ENCODE measurements at places on chromosomes 3 and 15.

- peak; percentile 15 for DNase-seq
These were observed 250.5 kb downstream of the ADAMTSL3 start for GRCh38 chr15:83904107-83905040.

GRCh38 chr3:71384388-71384787 lies 199.1 kb downstream of the FOXP1 start:
- DNase-seq: no peak

GRCh38 chr3:128697341-128697740 lies 28.6 kb upstream of the RAB7A start:
- DNase-seq: no peak

DNA sequence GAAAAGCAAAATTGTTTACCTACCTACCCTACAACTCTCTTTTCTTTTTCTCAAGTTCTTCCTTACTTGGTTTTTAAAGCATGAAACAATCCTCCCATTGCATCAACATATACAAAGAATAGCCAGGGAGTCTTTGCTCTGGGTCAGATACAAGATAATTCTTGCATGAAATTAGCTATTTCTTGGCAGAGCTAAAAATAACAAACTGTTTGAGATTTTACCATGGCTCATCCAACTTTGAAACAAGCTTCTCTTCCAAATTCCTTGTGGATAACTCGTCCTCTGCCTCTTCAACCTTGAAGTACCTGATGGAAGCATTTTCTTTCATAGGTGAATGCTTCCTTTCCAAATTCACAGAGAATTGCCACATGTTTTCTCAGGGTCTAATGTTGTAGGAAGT lies 9.2 kb upstream of the CBLB start:
- peak; percentile 40 for DNase-seq

DNA sequence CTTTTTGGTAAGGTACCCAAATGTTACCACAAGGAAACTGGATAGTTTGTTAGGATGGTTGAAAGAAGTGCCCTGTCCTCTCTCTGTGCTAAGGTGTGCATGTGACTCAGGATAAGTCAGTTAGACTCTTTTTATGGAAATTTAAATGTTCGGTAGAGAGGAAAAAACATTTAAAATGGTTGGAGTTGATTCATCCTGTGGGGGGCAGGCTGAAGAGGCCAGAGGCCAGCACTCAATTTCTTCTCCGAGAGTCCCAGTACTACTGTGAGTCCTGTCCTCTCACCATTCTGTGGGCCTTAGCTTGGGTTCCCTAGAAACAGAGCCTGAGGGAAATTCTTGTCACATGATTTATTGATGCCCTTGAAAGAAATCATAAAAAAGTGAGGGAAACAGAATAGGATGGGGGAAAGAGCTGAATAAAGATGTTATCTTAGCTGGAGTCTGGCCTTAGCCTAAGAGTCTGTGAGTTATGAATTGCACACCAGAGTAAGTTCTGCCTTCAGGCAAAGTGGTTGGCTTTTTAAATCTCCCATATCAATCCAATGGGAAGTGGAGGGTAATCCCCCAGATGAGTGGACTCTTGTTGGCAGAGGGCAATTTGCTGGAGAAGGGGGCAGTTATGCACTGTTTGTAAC lies 106.5 kb upstream of the GALNT15 start:
- DNase-seq: no peak

- peak; percentile 37 for DNase-seq
These were observed 110.7 kb downstream of the LRRC49 start for GRCh38 chr15:71003319-71003718.

DNA sequence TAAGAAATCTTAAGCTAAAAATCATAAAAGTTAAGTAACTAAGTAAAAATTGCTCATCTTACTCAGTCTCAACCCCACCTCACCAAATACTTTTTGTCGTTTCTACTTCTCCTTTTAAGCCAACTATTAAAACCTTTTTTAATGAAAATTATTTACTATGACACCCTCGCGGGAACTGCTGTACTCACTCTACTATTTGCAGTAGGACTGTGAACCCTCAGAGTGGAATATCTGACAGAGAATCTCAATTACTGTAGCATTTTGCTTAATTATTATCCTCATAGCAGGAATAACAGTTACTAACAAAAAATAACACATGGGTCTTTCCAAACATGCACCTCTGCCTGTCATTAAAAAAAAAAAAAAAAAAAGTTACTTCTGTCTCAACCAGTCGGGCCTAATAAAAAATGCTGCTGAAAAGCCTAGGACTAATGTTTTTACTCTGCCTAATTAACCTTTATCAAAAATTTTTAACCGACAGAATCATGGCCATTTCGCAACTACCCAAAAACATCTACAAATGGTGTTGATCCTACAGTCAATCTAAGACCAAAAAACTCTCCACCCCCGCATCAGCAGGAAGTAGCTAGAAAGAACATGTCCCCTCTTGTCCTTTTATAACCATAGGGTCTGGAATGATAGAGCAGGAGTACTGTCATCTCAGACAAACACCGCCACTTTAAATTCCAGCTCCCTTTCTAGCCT lies 10.2 kb downstream of the ALDH1L1 start:
- no peak for DNase-seq

GRCh38 chr3:37590328-37591079 lies 271.2 kb upstream of the CTDSPL start:
- no peak for DNase-seq

DNA sequence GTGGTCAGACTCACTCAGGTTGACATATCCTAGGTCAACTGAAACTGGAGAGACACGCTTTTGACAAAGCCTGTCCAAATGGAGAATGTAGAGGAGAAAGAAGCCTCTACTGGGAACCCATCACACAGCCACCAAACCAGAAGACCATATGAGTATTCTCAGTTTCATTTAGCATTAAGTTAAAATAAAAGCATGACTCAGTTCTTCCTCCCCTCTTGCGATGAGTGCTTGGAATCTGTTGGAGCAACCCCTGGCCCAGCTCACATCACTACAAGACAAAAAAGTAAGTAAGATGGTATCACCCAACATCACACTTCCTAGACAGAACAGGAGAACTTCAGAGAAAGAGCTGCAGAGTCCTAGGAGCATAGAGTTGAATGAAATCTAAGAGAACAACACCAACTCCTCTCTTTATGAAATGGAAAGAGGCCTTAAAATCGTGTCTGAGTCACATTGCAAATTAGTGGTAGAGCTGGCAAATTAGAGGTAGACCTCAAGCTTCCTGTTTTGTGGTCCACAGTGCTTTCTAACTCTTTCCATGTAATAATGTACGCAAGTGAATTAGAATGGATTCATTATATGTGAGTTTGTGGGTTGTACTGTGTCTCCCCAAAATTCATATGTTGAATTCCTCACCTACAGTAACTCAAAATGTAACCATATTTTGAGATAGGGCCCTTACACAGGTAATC lies 51.2 kb downstream of the FGF12 start:
- no peak for DNase-seq

- DNase-seq: peak; percentile 60
These were observed 45.5 kb downstream of the SLC28A1 start for GRCh38 chr15:84929795-84930603.

DNA sequence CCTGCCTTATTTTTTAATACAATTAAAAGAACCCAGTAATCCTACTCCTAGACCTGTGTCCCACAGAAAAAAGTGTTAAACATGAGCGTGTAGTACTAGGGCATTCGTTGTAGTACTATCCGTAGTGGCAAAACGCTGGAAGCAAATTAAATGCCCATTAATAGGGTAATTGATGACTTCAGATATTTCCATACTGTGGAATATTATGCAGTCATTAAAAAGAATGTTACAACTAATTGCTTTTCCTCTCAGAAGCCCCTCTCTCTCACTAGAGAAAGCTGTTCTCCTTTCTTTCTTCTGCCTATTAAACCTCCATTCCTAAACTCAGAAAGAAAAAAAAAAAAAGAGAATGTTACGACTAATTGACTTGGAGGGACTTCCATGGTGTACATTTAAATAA lies 2.7 kb downstream of the BBS4 start:
- DNase-seq: no peak

DNA sequence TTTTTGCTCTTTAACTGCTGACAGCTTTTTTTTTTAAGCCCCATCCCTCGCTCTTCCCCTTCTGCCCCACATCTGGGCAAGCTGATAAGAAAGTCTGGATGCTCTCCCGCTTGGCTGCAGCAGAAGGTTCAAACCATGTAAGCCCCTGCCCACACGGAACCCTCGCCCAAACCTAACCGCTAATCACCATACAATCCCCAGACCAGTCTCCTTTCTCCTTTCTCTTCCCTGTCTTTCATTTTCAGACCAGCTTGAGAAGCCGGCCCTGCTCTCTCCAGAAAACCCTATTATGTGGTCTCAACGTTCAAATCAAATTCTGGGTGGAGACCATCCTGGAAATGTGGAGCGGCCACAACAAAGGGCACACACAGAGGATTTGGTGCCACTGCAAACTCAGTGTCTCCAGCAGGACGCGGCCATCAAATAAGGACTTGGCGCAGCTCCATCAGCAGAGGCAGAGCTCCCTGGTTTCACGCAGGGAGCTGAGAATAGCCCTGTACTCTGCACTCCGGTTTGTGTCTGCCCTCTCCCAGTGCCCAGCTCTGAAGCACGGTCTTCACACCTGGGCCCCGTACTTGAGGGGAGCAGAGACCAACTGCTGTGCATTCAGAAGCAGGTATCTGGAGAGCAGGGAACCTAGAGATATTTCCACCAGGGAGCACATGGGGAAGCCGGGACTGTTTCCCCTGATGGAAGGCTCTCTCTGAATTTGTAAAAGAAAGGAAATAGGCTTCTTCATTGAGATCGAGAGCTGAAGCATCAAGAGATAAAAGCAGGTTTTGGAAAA lies 92.6 kb downstream of the XXYLT1 start:
- DNase-seq: no peak

GRCh38 chr3:48585411-48585810 lies 9.7 kb downstream of the COL7A1 start:
- DNase-seq: no peak

- no peak for DNase-seq
These were observed 12.5 kb downstream of the LSAMP start for GRCh38 chr3:116432795-116433194.

- DNase-seq: no peak
These were observed 506.1 kb upstream of the PROK2 start for GRCh38 chr3:72290859-72291638.

DNA sequence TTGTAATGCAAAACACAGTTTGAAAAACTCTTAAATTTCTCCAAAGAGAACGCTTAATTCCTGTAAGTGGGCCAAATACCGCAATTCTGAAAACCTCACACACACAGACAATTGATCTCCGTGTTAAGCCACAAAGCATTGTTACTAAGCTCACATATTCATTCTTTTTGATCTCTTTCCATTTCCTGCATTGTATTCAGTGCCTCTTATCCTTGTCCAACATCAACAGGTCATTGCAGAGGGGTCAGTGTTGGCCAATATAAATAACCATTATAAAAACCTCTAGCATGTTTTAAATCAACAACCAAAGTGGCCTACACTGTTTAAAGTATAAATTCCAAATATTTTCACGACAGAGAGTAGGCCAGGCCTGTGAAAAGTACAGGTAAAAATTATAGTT lies 171.1 kb downstream of the PDZRN3 start:
- DNase-seq: peak; percentile 94

DNA sequence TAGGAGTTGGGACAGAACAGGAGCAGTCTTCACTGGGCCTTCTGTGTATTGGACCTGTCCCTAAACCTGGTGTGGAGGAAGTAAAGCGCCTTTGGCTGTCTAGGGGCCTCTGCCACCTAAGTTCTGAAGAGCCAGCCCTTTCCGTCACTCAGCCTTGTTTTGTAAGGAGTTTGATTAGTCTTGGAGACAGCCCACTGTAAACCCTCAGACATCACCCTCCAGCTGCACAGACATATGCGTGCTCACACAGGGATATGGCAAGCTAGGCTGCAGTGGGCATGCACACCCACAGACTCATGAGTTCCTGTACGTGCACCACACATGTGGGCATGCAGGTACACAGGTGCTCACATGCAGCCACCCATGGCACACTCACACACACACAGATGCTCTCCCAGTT lies 5.2 kb downstream of the PRKCD start:
- no peak for DNase-seq

GRCh38 chr3:139129892-139130291 lies 85.2 kb upstream of the PRR23C start:
- DNase-seq: no peak

GRCh38 chr3:24088782-24089181 lies 143.7 kb downstream of the NR1D2 start:
- DNase-seq: peak; percentile 8

DNA sequence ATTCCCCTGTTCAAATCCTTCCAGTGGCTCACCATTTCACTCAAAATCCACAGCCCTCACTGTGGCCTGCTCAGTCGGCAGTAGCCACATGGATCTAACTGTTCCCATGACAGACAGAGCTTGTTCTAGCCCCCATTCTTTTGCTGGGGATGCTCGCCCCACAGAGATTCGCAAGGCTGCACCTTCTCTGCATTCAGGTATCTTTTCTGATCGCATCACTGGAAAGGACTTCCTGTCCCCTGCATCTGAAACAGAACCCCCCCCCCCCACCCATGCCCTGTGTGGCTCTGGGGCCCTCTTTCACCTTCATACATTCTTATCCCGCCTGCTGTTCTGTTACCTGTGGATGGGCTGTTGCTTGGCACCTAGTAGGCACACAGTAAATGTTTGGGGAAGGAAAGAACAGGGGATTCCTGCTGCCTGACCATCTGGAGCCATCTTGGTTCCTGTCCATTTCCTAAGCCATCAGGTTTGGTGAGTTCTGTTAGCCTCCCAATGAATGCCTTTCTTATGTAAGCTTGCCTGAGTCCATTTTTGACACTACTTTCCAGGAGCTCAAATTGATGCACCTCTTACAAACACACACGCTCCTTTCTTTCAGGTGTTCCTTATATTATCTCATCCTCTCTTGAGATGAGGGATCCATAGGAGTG lies 42.9 kb upstream of the PGPEP1L start:
- no peak for DNase-seq

- no peak for DNase-seq
These were observed 82.2 kb downstream of the SCN11A start for GRCh38 chr3:38969317-38970235.

- DNase-seq: no peak
These were observed 73.3 kb downstream of the FNDC3B start for GRCh38 chr3:172112734-172113120.

GRCh38 chr3:123610331-123610730 lies 25.5 kb upstream of the HACD2 start:
- no peak for DNase-seq

GRCh38 chr3:155185631-155186071 lies 105.5 kb downstream of the MME start:
- peak; percentile 27 for DNase-seq
